ENCODE measurements at places on chromosomes 2 and 18.

DNA sequence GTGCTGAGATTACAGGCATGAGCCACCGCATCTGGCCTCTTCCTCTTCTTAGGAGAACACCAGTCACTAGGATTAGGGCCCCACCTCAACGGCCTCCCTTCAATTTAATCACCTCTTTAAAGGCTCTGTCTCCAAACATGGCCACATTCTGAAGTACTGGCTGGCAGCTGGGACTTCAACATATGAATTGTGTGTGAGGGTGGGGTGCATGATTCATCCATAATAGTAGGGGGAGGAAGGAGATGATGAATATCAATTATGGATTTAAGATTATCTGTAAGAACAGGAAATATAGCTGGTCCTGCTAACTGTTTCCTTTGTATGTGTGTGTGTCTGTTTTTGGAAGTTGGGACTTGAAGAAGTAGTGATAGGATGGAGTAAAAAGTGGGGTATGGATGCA lies 14.7 kb upstream of the EPG5 start:
- no peak for DNase-seq

DNA sequence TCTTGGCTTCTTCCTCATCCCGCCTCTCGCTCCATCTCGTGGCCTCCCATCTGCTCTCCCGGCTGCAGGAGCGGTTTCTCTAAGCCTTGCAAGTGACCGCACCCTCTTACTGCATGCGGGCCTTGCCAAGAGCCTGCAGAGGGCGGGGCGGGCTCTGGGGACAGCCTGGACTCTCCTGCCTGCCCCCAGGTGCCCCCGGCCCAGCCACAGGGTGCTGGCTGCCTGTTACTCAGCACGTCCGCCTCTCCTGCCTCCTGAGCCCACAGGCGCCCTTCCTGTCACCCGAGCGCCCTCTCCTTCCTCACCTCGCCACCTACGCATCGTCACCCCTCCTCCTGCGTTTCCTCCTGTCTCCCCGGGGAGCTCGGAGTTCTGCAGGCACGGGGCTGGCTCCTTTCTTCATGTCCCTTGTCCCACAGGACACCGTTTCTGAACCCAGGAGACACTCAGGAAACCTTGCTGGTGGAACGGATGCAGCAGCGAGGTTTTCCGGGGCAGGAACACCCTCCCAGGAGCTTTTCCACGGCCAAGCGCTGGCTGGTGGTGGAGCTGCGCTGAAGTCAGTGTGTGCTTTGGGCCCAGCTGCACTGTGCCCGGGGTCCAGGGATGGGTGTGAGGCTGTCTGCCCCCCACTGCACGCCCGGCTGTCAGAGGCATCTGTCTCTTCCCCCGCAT lies 28.5 kb downstream of the HPCAL1 start:
- peak; percentile 17 for DNase-seq

DNA sequence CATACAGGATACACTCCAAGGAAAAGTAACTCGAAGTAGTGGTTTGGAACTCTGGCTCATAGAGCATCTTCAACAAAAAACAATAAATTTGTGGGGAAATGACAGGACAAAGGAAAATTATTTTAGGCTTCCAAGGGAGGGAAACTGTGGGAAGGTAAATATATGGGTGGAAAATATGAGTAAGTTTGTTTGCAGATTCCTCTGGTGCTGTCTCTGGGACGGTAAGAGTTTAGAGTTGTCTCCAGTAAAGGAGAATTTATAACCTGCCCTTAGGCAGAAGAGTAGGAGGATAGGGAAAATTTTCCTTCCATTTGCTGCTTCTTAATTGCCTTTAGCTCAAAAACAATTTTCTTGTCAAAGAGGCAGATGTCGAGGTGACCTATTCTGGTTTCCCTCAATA lies 19.3 kb downstream of the HNMT start:
- DNase-seq: no peak

GRCh38 chr2:240527153-240527750 lies 30.5 kb downstream of the ANKMY1 start:
- no peak for DNase-seq

- no peak for DNase-seq
Observed at GRCh38 chr2:168661863-168662256, 140.6 kb upstream of the NOSTRIN start.

GRCh38 chr18:25998461-25998860 lies 92.0 kb downstream of the SS18 start:
- no peak for DNase-seq

DNA sequence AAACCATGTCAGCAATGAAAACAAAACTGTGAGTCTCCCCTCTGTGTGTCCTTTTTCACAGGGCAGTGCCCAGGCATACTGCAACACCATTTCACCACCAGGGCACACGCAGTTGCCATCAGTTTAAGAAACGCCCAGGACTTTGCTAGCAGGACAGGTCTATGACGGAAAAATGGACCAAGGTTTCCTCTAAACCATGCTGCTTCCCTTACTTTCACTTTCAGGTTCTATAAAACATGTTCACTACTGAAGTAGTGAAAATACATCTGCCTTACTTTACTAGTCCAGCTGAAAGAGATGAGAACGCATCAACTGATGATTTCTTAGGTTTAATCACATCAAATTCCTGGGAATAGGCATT lies 110.5 kb downstream of the TCF4 start:
- peak; percentile 28 for DNase-seq

DNA sequence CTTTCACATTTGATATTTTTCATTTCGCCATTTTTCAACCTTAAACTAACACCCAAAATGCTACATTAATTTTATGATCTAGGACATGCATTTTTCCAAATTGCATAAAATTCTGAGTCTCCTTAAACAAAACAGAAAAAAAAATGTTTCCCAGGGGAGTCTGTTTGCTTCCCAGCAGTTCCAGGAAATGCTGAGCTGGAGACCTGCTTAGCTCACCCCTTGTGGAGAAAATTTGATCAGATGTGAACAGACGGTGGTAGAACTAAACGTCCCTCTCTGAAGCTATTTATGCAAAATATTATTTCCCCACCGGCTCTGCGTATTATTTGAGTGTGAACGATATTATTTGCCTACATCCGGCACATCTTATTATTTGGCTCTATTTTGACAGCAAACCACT lies 74.9 kb upstream of the AGAP1 start:
- peak; percentile 3 for DNase-seq

DNA sequence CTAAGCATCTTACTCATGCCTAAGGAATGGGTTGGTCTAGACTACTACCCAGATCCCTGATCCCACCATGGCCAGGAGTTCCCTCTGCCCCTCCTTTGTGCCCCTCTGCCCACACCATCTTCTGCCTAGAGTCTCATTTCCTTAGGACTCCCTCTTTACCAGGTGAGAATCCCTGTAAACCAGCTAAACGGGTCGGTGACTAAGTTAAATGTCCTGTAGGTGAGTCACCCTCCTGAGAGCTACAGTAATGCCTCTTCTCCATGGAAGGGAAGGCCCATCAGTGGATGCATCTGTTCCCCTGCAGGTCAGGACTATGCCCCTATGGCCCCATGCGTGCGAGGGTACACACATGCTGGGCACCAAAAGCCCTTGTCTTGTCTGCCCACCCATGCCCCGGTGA lies 25.4 kb downstream of the PTGR3 start:
- no peak for DNase-seq

DNA sequence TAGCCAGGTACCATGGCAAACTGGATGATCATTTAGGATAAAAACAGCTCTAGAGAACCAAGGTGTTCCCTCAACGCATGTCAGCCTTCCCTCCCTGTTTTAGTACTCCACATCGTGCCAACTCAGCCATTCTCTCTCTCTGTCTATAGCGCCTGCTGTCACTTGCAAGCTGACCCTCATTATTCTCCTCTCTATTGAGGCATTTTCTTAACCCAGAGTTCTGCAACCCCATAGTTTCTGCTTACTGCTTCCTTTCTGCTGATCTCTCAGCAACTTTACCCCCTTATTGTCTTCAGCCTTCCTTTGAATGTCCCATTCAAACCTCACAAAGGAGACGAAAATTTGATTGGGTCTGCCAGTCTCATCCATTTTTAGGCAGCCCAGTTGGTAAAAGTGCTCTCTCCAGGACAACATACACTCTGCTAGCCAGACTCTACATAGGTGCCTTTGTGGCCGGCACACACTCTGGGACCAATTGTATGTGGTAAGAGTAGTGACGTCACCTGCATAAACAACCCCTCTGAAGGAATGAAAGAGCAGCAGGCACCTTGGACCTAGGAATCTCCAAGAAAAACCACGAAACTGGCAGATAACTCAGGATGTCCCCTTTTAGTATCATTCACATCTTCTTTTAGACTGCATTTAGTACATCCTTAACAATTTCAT lies 367.2 kb upstream of the KCNH7 start:
- no peak for DNase-seq
